ENCODE measurements at places on chromosomes 5 and 9.

GRCh38 chr5:20034717-20035116 lies 46.7 kb upstream of the CDH18 start:
- H3K4me3 ChIP-seq, result no peak overlapping the region
- H3K36me3 ChIP-seq, result no peaks in the 10 kb centered on the region
- no peak overlapping the region for H3K27ac ChIP-seq
- H3K27me3 ChIP-seq, result no peaks in the 10 kb centered on the region
- no peaks in the 10 kb centered on the region for H3K4me1 ChIP-seq
- DNase-seq, result no peak

DNA sequence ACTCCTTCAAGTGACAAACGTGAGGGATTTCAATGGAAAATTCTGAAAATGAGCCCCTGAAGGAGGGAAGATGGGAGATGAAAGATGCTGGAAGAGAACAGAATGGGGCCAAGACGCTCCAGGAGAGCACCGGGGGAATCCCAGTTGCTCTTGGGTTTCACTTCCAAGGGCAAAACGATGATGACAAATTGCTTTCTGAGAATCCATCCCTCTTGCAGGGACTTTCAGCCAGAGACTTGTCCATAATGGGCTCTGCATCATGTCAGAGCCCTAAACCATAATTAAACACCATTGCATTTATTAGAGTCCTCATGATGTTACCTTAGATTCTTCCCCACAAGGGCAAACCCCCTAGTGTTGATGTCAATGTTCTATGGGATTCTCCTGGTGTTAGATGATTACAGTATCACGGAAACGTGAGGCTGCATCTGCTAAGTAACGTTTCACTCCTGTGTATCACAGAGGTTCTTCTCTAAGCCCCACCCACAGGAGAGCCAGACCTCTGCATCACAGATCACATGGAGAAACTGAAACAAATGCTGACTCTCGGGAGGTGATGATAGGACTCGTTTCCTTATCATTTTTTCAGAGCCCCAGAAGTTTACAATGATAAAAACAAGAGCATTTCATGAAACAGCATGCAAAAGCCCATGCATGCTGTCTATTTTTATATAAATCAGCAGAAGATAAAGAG lies 114.4 kb downstream of the TENT4A start:
- H3K36me3 ChIP-seq, result no peaks in the 10 kb centered on the region
- peak; percentile 30 for DNase-seq
- H3K4me1 ChIP-seq, result no peaks in the 10 kb centered on the region
- peak overlapping the region; percentile 37 for H3K4me3 ChIP-seq
- no peaks in the 10 kb centered on the region for H3K27me3 ChIP-seq

- H3K27ac ChIP-seq, result peak overlapping the region; percentile 79
- peaks cover 39% of the 10 kb centered on the region for H3K4me1 ChIP-seq
- H3K27me3 ChIP-seq, result no peaks in the 10 kb centered on the region
- DNase-seq, result peak; percentile 43
- H3K36me3 ChIP-seq, result peaks cover 3% of the 10 kb centered on the region
Observed at GRCh38 chr5:75510417-75510835, 1.0 kb downstream of the CERT1 start.

GRCh38 chr5:157348049-157348400 lies 82.1 kb downstream of the CYFIP2 start:
- H3K36me3 ChIP-seq, result peaks cover 26% of the 10 kb centered on the region
- no peak for DNase-seq
- H3K27me3 ChIP-seq, result no peaks in the 10 kb centered on the region
- no peak overlapping the region for H3K4me3 ChIP-seq

DNA sequence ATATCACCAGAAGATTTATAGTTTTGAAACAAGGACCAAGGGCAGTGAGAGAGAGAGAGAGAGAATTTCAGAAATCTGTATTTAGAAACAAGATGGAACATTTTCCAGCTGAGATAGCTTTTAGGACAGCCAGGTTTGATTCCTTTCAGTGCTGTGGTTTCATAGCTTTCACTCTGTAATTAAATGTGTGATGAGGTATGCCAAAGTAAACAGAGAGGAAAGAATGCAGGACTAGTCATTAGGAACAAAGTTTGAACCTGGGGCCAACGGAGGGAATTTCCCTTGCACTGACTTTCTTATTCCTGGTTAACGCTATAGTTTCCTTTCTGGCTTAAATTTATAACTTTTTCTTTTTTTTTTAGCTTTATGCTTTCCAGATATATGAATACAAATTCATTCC lies 10.0 kb upstream of the CCL28 start:
- H3K4me1 ChIP-seq, result no peaks in the 10 kb centered on the region
- no peak overlapping the region for H3K4me3 ChIP-seq
- no peak for DNase-seq
- no peaks in the 10 kb centered on the region for H3K36me3 ChIP-seq

- H3K4me3 ChIP-seq, result no peak overlapping the region
- H3K4me1 ChIP-seq, result peaks cover 11% of the 10 kb centered on the region
- peaks cover 30% of the 10 kb centered on the region for H3K36me3 ChIP-seq
- H3K27me3 ChIP-seq, result no peaks in the 10 kb centered on the region
Observed at GRCh38 chr9:128886211-128886891, 4.4 kb downstream of the LRRC8A start.

Measured in B cell (primary cell).